Diencephalon (tissue), 1 donor: ENCODE measurements at places on chromosomes 3 and 15. TPM values are rescaled to one million over a fixed set of nuclear protein-coding genes. Genes with fewer than 3 reads are reported as not detected.

KLHL24 gene
- total RNA-seq = 180 TPM

SLC9C1 gene
- total RNA-seq = 0.23 TPM

BUB1B gene
- total RNA-seq = 22.6 TPM

TRH gene
- total RNA-seq = 29.1 TPM

MUC20 gene
- total RNA-seq = 3.5 TPM

C3orf20 gene
- total RNA-seq = 0.23 TPM

ZSCAN2 gene
- total RNA-seq = 16.6 TPM

LTF gene
- 0.92 TPM for total RNA-seq

TOPBP1 gene
- total RNA-seq = 42.7 TPM

GHSR gene
- 0.69 TPM for total RNA-seq

IGF2BP2 gene
- 19.6 TPM for total RNA-seq

TMEM40 gene
- total RNA-seq = not detected

GOLGA8G gene
- not detected for total RNA-seq

IL5RA gene
- total RNA-seq = 11.1 TPM

ZIC4 gene
- 38.1 TPM for total RNA-seq

CXCR6 gene
- not detected for total RNA-seq

PRSS50 gene
- total RNA-seq = not detected

LMAN1L gene
- total RNA-seq = not detected
